Activated T-helper 1 cell treated with anti-CD3 and anti-CD28 coated beads, Interleukin-12 subunit alpha, Interleukin-12 subunit beta, Interleukin-2, Interleukin-4 antibody, amounts not matched to agents 30 ng/mL and 10 ng/mL and 1 ng/mL, durations not matched to agents 14 hours and 24 hours and 36 hours (primary cell): ENCODE measurements at places on chromosomes 6 and 20.

DNA sequence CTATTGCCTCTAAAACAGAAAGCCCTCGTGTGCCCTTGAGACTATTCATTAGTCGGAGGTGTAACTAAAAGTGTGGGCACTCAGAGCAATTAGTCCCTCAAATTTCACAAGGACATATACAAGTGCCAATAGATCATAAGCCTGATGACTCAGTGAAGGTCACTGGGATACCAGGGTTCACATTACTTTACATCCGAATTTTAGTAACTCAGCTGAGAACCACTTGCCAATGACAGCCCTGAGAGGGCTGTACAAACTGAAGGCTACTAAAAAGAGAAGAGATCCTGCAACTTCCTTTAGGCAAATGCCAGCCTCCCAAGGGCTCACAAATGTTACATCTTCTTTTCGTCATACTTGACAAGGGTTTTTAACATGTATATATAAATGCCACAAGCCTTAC lies 369.6 kb downstream of the TENT5A start:
- no peak overlapping the region for H3K4me3 ChIP-seq
- H3K4me1 ChIP-seq = no peaks in the 10 kb centered on the region
- no peaks in the 10 kb centered on the region for H3K36me3 ChIP-seq
- no peak overlapping the region for H3K27ac ChIP-seq
- H3K27me3 ChIP-seq = no peaks in the 10 kb centered on the region

- no peak for DNase-seq
- no peaks in the 10 kb centered on the region for H3K27me3 ChIP-seq
- no peak overlapping the region for H3K27ac ChIP-seq
- H3K4me1 ChIP-seq = peaks cover 5% of the 10 kb centered on the region
- H3K4me3 ChIP-seq = no peak overlapping the region
These were observed 359.2 kb downstream of the PREX1 start for GRCh38 chr20:48468571-48468970.

GRCh38 chr6:125095580-125096301 lies 57.8 kb upstream of the TPD52L1 start:
- no peak overlapping the region for H3K4me3 ChIP-seq
- peaks cover 16% of the 10 kb centered on the region for H3K27me3 ChIP-seq
- peaks cover 1% of the 10 kb centered on the region for H3K36me3 ChIP-seq

GRCh38 chr20:59823491-59824259 lies 109.8 kb downstream of the SYCP2 start:
- no peak overlapping the region for H3K4me3 ChIP-seq
- no peaks in the 10 kb centered on the region for H3K36me3 ChIP-seq
- H3K27ac ChIP-seq = no peak overlapping the region
- DNase-seq = no peak

DNA sequence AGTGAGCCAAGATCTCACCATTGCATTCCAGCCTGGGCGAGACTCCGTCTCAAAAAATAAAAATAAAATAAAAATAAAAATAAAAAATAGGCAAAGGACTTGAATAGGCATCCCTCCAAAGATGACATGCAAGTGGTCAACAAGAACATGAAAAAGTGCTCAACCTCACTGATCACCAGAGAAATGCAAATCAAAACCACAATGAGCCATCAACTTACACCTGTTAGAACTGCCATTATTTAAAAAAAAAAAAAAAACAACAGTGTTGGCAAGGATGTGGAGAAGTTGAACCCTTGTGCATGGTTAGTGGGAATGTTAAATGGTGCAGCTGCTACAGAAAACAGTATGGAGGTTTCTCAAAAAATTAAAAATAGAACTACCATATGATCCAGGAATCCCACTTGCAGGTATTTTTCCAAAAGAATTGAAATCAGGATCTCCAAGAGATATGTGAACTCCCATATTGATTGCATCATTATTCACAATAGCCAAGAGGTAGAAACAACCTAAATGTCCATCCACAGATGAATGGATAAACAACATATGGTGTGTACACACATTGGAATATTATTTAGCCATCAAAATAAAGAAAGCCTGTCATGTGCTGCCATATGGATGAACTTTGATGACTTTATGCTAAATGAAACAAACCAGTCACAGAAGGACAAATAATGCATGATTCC lies 2.8 kb downstream of the C20orf203 start:
- DNase-seq = no peak
- H3K4me3 ChIP-seq = no peak overlapping the region
- H3K27me3 ChIP-seq = peaks cover 5% of the 10 kb centered on the region
- H3K4me1 ChIP-seq = peaks cover 7% of the 10 kb centered on the region
- H3K27ac ChIP-seq = no peak overlapping the region
